ENCODE measurements at places on chromosomes 2 and 18. TPM values are rescaled to one million over a fixed set of nuclear protein-coding genes. Genes with fewer than 3 reads are reported as not detected.

Gene COL6A3
- total RNA-seq: 1,362 TPM

Gene KIF5C
- 0.13 TPM for total RNA-seq

Gene TRIM54
- total RNA-seq: not detected

Gene PCARE
- not detected for total RNA-seq

DNA sequence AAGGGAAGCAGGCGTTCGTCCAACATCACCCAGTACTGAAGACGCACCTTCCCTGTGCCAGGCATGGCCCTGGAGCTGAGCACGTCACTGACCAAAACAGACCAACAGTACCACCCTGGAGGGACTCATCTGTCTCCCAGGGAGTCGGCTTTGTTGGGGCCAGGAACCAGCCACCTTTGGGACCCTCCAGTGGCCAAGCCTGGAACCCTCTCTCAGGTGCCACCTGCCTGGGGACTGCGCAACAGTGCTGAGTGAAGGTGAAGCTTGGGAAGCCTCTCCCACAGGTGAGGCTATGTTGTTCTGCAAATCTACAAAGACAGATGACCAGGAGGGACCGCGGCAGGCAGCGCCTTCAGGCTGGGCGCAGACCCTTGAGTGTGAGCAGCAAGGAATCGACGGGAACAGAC is 91.4 kb upstream of the OTOS start:
- H3K4me3 ChIP-seq: no peak overlapping the region
- no peaks in the 10 kb centered on the region for H3K27me3 ChIP-seq
- H3K4me1 ChIP-seq: no peaks in the 10 kb centered on the region
- no peak for DNase-seq
- no peak overlapping the region for H3K27ac ChIP-seq
- no peaks in the 10 kb centered on the region for H3K36me3 ChIP-seq

GRCh38 chr2:60644951-60645350 is 91.5 kb upstream of the BCL11A start:
- DNase-seq: no peak
- H3K27me3 ChIP-seq: peaks cover 18% of the 10 kb centered on the region

- no peak overlapping the region for H3K4me3 ChIP-seq
- no peak overlapping the region for H3K27ac ChIP-seq
- DNase-seq: no peak
- no peaks in the 10 kb centered on the region for H3K36me3 ChIP-seq
Observed at GRCh38 chr2:107717661-107718060, 109.0 kb upstream of the RGPD4 start.

GRCh38 chr2:233076749-233077148 is 16.6 kb downstream of the INPP5D start:
- no peak overlapping the region for H3K27ac ChIP-seq
- no peak for DNase-seq
- H3K4me1 ChIP-seq: no peaks in the 10 kb centered on the region
- no peak overlapping the region for H3K4me3 ChIP-seq
- peaks cover 46% of the 10 kb centered on the region for H3K27me3 ChIP-seq
- H3K36me3 ChIP-seq: no peaks in the 10 kb centered on the region

- no peak for DNase-seq
- H3K27ac ChIP-seq: no peak overlapping the region
- H3K27me3 ChIP-seq: no peaks in the 10 kb centered on the region
- no peaks in the 10 kb centered on the region for H3K36me3 ChIP-seq
Observed at GRCh38 chr18:50632895-50633515, 73.1 kb downstream of the MAPK4 start.

DNA sequence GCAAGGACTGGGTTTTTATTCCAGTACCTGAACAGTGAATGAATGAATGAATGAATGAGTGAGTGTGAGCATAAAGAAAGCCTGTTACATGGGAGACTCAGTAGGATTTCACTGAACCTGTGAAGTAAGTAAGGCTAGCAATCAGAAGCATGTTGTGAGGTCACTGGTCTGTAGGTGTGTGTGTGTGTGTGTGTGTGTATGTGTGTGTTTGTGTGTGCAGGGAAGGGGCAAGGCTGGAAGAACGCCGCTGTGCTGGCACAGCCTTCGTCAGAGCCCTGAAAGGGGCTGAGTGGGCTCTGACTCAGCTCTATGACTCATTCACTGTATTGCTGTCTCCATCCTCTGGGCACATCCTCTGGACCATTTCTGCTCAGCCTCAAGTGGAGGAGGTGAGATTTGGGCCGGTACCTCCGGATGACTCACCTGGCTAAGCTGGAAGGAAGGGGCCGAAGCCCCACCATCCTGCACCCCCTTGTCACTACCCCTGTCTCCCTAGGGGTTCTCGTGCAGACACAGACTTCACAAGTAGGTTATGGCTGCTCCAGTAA is 51.4 kb upstream of the MRPL33 start:
- peaks cover 46% of the 10 kb centered on the region for H3K4me1 ChIP-seq
- H3K27me3 ChIP-seq: no peaks in the 10 kb centered on the region
- no peaks in the 10 kb centered on the region for H3K36me3 ChIP-seq
- H3K27ac ChIP-seq: peak overlapping the region; percentile 56
- DNase-seq: peak; percentile 96
- H3K4me3 ChIP-seq: no peak overlapping the region

GRCh38 chr18:23462876-23463275 is 9.8 kb downstream of the RIOK3 start:
- peaks cover 12% of the 10 kb centered on the region for H3K4me1 ChIP-seq
- H3K27ac ChIP-seq: no peak overlapping the region
- DNase-seq: no peak
- H3K27me3 ChIP-seq: no peaks in the 10 kb centered on the region

DNA sequence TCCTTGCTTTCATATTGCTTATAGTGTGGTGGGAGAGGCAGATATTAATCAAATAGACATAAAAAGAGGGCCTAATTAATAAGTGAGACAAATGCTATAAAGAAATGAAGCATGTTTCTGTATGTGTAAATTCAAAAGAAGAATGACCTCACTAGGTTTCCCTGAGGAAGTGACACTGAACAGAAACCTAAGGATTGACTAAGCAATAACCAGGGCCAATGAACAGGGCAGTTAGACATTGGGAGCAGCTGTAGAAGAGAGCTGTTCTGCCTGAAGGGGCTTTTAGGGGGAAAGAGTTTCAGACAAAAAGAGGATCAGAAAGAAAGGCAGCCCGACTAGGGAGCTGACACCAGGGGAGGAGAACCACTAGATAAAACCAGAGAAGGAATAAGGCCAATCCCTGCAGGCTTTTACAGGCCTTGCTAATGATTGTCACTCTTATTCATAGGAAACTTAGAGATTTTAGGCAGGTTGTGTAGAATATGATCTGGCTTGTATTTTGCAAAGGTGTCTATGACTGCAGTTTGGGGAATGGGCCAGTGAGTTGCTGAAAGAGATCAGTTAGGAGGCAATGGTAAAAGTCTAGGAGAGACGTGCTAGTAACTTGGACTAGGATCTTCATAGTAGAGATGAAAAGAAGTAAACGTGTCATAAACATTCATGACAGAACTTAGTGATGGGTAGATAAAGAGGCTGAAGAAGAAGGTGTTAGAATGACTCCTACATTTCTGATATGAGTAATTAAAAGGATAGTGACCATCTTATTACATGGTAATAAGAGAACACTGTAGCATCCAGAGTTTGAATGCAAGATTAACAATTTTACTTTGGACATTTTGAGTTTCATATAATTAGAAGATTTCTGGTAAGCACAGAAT is 26.8 kb upstream of the NABP1 start:
- H3K27ac ChIP-seq: no peak overlapping the region

DNA sequence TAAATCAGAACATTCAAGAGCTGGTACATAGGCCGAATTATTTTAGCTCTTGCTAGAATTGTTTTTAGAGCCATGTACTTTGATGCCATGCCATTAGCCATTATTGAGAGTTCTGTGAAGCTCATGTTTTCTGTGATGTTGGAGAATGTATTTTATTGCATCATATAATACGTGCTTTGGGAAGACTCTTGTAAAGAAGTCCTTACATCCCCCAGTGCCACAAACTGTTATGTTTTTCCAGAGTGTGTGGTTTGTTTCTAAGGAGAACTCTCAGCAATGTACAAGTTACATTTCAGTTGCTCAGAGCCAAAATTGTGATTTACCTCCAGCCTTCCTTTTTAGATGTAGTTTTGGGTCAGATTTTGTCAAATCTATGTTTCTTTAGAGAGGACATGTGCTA is 148.6 kb downstream of the HAUS1 start:
- peaks cover 29% of the 10 kb centered on the region for H3K4me1 ChIP-seq
- H3K36me3 ChIP-seq: 0 out of 2 replicates have a peak, but pooled peaks cover 8% of the 10 kb centered on the region
- DNase-seq: no peak
- no peak overlapping the region for H3K27ac ChIP-seq
- no peaks in the 10 kb centered on the region for H3K27me3 ChIP-seq

GRCh38 chr2:44880125-44880483 is 61.4 kb upstream of the SIX3 start:
- no peak overlapping the region for H3K4me3 ChIP-seq
- no peaks in the 10 kb centered on the region for H3K4me1 ChIP-seq
- DNase-seq: no peak
- H3K27ac ChIP-seq: no peak overlapping the region

DNA sequence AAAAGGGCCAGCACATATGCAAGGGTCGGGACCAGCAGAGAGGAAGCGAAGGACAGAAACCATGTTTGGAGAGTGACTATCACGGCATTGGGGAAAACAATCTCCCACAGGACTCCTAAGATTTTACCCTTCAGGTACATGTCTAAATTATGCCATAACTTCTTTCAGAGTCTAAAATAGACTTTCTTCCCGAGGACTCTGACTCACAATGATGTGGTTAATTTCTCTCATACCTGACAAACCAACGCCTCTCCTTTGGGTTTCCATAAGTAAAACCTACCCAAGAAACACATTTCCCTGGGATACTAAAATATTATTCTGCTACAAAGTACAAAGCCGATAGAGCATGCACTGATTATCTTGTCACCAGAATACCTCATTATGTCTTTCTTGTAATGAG is 127.8 kb upstream of the NETO1 start:
- no peaks in the 10 kb centered on the region for H3K4me1 ChIP-seq
- H3K27ac ChIP-seq: no peak overlapping the region
- no peak overlapping the region for H3K4me3 ChIP-seq
- no peak for DNase-seq
- H3K27me3 ChIP-seq: no peaks in the 10 kb centered on the region
- H3K36me3 ChIP-seq: no peaks in the 10 kb centered on the region

DNA sequence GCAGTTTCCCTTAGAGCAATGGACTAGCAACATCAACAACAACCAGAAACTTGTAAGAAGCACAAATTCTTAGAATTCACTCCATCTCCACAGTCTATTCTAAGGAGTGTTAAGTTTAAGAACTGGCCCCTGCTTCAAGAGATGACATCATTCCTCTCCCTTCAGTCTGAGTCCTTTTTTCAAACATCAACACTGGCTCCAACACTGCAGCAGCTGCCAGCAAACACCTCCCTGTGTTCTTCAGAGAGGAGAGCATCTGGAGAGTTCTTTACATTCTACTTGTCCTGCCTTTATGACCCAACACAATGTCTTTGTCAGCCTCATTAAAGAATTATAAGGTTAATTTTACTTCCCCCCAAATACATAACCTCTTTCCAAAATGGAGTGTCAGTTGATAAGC is 122.3 kb downstream of the HNMT start:
- H3K36me3 ChIP-seq: no peaks in the 10 kb centered on the region
- DNase-seq: peak; percentile 30
- no peak overlapping the region for H3K27ac ChIP-seq
- H3K4me3 ChIP-seq: no peak overlapping the region
- H3K27me3 ChIP-seq: peaks cover 14% of the 10 kb centered on the region

DNA sequence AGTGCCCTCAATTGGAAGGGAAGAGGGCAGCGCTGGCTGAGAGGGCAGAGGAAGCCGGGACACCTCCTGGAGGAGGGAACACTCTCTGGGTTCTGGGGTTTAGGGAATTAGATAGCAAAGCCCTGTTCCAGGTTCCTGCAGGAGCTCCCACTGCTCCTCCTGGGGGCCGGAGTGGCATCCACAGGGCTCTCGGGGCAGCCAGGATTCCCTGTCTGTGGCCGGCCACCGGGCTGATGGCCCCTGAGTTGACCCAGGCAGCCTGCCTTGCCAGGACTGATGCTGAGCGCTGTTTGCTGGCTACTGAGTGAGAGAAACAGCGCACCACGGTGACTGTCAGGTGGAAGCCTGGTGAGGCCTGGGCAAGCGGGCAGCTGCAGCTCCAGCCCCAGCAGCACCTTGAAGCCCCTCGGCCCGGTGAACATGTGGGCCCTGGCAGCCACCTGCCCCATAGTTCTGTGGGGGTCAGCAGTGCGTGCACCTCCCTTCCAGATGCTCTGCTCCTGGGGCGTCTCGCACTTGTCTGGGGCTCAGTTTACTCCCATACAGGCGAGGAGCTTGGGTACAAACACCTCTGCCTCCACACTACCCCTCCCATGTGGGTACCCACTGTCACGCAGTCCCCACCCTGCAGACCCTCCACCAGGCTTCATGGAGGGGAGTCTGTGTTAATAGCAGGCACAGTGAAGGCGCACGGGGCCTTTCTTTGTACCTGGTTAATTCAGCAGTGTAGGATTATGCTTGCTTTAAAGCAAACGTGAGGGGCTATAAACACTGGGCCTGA is 7.7 kb upstream of the ALLC start:
- no peaks in the 10 kb centered on the region for H3K36me3 ChIP-seq
- no peak for DNase-seq
- peaks cover 7% of the 10 kb centered on the region for H3K4me1 ChIP-seq
- H3K27ac ChIP-seq: no peak overlapping the region

DNA sequence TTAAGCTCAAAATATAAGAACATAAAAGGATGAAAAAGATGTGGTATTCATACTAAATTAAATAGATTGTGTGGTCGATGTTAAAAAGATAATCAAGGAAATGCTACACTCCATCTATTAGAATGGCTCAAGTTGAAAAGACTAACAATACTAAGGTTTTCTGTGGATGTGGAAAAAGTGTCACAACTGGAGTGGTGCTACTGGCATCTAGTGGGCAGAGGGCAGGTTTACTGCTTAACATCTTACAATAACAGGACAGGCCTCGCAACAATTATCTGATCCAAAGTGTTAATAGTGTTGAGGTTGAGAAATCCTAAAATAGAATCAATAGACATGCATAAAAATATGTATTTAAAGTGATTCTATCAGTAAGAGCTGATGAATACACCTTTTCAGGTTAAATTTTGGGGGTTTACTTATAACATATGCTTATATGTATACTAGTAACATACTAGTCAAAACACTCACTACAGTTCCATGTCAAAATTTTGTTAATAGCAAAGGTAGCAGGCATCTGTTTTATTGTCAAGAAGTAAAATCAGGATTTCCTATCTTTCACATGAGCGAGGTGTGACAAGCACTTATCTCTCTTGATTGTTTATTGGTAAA is 91.5 kb upstream of the TMEFF2 start:
- H3K4me1 ChIP-seq: no peaks in the 10 kb centered on the region
- no peaks in the 10 kb centered on the region for H3K36me3 ChIP-seq
- no peak overlapping the region for H3K27ac ChIP-seq
- no peaks in the 10 kb centered on the region for H3K27me3 ChIP-seq

DNA sequence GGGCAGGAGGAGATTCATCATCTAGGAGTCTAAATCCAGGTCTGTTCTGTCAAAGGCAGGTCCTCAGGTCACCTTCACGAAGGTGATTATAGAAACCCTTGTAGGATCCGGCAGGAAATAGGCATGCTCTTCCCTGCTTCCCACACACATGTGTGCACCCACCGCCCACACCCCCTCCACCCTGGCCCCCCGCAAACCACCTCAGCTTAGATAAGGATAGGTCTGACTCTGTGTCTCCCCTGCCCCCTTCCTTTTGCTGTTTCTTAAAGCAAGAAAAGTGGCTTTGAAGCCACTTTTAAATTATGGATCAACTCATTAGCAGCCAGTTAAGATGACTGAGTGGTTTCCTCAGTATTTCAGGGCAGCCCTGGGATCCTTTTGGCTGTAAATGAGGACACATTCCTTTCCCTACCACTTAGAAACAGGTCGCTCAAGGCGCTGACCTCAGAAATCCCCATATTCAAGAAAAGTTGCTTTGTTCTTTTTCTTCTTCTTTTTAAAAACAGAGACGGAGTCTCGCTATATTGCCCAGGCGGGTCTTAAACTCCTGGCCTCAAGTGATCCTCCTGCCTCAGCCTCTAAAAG is 14.5 kb upstream of the CIB4 start:
- H3K27me3 ChIP-seq: peaks cover 27% of the 10 kb centered on the region
- no peak for DNase-seq
- H3K4me3 ChIP-seq: no peak overlapping the region
- H3K36me3 ChIP-seq: no peaks in the 10 kb centered on the region
- H3K4me1 ChIP-seq: no peaks in the 10 kb centered on the region

Data from GM23248 (cell line).